Skeletal muscle cell (primary cell): ENCODE measurements at places on chromosomes 3 and 15.

DNA sequence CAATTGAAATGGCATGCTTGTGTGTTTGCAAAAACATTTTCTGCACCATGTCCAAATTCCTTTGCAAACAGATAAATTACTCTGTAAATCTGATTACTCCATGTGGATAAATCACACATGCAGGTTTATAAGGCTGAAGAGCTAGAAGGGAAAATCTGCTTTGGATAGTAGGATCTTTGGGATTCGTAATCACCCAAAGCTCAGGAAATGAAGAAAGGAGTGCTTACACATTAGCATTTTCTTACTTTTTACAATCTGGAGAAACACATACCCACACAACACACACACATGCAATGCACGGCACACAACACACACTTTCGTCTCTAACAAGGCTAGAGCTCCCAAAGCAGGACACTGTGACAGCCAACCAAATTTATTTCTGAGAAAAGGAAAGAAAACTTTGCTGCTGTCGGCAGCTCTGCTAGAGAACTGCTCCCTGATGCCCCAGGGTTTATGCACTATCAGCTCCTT lies 2.1 kb downstream of the LSAMP start:
- no peak for DNase-seq

DNA sequence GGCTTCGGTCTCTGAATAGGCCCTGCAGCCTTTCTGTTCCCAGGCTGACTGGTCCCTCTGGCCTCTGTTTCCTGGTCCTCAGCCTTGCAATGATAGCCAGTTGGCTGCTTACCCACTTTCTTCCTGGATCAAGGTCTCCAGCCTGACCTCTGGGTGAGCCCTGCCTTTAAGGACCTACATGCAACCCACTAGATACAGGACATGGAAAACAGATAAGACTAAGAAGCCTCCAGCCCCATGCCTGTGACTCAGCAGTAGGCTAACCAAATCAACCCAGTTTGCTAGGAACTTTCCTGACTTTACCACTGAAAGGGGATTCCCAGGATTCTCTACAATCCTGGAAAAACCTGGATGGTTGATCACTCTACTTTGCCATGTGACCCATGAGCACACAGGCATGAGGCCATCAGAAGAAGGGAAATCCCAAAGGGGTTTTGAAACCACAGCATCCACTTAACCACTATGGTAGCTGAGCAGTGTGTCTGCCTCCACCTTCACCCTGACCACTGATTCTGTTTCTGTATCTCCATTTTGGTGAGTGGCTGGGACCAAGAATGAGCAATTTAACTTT lies 188.1 kb downstream of the CHST2 start:
- no peak for DNase-seq

DNA sequence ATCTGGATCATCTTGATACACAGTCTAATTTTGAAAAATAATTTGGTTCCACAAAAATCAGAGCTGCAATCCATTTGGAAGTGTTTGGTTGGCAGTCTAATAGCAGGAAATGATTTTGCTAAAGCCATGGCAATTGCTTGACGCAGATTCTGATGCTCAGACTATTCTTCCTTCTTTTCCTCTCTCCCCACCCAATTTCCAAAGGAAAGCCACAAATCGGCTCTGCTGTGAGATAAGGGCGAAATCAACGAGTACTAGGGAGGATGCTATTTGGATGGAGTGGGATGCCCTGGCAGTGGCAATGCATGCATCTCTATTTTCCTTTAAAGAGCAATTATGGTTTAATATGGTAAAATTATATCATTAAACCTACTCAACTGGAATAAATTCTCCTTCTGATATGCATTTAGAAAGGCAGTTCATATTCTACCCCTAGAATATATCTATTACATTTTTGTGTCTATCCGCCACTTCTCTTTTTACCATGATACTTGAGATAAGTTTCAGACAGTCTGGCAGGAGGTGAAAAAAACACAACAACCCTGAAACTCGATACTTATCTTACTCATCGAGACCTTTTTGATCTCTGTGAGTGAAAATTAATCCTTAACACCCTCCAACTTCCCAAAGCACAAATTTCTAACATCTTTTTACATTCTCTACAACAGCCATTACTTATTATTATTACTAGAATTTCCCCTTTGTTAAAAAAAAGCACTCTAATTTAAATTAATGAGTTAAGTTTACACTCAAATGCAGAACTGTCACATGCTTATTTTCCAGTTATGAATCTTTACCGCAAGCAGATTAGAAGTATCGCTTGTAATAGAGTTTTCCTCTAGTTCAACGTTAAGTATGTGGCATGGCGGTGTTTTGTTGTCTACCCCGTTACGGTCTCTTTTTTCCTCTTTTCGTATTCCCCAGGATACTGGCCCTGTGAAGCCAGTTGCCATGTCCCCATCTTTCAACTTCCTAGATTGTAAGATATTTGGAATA lies 433.3 kb downstream of the FOXP1 start:
- no peak for DNase-seq

GRCh38 chr15:80697075-80697685 lies 2.1 kb downstream of the ABHD17C start:
- no peak for DNase-seq

DNA sequence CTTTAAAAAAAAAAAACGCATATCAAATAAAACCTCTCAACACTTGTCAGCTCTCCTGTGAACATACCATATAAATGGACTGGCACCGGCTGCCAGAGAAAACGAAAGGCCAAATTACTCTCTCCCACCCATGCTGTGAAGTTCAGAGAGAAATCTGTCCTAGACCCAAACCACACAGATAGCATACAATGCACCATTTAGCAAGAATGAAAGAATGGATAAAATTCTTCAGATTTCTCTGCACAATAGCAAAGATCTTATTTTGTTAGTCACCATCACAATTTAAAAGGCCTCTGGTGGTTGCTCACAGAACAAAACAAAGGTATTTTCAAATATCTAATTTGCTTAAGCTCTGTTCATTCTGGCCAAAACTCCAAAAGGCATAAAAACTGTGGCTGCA lies 93.9 kb upstream of the BHLHE40 start:
- DNase-seq = no peak

- DNase-seq = no peak
Observed at GRCh38 chr15:40929660-40930429, 705 bp downstream of the DLL4 start.
